ENCODE measurements at places on chromosomes 16 and 17.

DNA sequence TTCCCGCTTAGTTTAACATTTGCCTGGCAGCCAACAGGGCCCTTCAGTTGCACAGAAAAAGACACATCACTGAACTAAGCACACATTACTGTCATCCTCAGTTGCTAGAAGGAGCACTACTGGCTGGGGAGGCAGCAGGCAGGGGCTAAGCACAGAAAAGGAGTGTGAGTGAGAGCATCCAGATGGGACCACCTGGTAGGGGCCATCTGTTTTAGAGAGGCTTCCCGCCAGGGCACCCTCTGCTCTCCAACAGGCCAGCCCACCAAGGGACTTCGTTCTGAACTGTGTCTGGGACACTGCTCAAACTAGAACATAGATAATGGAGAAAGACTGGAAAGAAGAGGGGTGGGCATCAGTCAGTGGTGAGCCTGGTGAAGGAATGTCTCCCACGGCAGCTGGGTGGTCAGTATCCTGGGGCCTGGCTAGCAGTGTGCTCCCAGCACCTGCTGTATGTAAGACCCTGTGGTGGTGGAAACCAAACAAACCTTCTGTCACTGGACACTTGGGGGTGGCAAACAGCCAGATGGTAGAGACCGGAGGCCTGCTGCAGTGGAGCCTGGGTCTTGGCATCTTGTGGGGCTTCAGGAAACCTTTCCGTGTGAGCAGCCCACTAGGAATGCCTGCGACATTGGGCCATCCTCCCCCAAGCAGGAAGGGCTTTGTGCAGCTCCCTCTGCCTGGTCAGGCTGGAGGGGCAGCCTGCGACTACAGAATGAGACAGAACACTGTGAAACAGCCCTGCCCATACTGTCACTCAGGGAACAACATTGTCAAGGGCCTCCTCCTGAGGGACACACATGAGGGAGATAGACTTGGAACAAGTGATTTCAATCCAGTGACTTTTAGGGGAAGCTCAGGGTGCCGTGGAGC is 12.8 kb upstream of the RANGRF start:
- no peak for DNase-seq

- DNase-seq = no peak
Observed at GRCh38 chr17:39626171-39627046, at the start of gene PPP1R1B. TSS of gene PPP1R1B (plus strand) at chr17:39626952. CDS start at chr17:39627393, 441 bp downstream.

GRCh38 chr17:8345052-8345690 is 5.5 kb downstream of the ODF4 start:
- no peak for DNase-seq

GRCh38 chr17:7440113-7440833 is 961 bp downstream of the FGF11 start:
- DNase-seq = no peak

DNA sequence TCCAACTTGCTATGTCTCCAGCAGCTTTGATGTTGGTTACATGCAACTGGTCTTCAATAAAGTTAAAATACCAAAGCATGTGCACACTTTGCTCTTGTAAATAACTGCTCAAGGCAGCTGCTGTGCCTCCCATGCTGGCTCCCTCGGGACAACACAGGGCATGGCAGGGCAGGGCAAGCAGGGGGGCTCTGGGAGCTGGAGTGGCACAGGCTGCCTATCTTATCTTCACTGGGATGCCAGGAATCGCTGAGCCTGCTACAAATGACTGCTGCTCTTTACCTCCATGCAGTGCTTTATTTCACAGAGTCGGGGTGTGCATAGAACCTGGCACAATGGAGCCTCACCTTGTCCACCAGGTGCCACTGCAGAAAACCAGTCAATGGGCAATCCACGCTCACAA is 21.8 kb downstream of the PEMT start:
- no peak for DNase-seq

DNA sequence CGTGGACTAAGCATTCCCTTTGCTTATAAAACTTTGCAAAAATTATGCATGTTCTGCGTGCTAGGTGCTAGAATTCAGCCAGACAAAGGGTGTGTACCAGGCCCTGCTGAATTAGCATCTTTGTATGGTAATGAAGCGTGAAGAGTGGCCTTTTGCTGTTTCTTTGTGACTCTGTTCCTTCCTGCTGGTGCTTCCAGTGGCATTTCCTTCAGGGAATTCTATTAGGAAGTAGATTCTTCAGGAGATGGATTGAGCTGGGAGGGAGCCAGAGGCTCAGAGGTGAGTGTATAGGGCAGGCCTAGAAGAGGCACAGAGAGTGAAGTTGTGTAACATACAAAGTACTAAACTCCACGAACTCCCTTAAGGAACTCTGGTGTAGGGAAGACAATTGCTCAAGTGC is 73.9 kb upstream of the ASIC2 start:
- DNase-seq = no peak

- DNase-seq = no peak
Observed at GRCh38 chr16:58035356-58036170, 10.0 kb downstream of the MMP15 start.

- DNase-seq = no peak
Observed at GRCh38 chr17:19368229-19368628, 5.7 kb upstream of the B9D1 start.

DNA sequence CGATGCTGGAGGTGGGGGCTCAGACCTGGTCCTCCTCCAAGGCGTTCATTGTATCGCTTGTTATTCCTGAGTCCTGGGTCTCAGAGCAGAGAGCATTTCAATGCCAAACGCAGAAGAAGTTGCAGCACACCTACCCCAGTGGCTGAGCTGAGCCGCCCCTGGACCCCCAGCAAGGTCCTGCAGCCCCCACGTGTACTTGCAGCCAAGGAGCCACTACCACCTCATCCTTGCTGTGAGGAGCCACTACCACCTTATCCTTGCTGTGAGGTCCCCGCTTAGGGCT is 13.5 kb downstream of the PLLP start:
- no peak for DNase-seq
